ENCODE measurements at places on chromosomes 1 and 21. TPM values are rescaled to one million over a fixed set of nuclear protein-coding genes. Genes with fewer than 3 reads are reported as not detected.

The CRNN gene
- not detected for total RNA-seq

DNA sequence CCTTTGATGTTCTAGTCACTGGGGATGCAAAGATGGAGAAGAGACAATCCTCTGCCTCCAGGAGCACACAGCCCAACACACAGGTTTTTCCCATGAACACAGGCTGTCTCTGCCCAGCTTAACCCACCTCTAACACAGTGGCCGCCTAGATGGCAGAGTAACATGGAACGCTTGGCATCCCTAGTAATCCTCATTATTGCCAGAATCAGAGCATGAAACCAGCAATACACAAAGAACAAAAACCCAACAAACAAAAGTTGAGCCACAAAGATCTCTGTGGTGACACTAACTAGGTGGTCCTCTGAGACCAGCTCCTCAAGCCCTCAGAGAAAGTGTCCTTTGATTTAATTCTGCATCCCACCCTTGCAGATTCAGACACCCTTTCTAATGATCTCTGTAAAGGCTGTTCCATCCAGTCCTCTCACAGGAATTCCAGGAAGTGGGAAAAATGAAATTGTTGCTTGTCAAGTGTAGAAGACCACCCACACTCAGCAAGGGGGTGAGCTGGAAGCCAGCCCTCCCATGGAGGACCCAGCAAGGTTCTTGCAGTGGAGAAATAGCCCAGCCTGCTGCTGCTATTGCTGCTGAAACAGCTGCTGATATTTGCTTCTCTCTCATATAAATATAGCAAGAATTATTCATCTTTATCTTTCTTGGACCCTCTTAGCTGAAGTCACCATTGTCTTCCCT lies 7.4 kb upstream of the ATP2B4 start:
- no peak for DNase-seq

DNA sequence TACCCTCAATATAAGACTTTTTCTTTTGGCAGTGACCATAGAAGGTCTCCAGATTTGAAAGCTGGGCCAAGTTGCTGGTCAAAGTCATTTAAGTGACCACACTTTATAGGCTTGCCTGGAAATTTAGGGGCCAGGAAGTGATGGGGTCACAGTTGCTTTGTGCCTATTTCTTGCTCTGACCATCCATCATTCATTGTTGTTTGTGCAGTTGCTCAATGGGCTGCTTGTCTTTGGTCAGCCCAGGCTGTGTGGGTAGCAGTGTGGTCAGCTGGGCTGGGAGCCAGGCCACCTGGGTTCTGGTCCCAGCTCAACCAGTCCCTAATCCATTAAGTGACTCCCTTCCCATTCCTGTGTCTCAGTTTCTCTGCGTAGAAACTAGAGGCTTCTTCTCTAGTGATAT lies 2.1 kb upstream of the OTUD7B start:
- DNase-seq = no peak

GRCh38 chr1:75394386-75395139 lies 216.4 kb downstream of the SLC44A5 start:
- no peak for DNase-seq

DNA sequence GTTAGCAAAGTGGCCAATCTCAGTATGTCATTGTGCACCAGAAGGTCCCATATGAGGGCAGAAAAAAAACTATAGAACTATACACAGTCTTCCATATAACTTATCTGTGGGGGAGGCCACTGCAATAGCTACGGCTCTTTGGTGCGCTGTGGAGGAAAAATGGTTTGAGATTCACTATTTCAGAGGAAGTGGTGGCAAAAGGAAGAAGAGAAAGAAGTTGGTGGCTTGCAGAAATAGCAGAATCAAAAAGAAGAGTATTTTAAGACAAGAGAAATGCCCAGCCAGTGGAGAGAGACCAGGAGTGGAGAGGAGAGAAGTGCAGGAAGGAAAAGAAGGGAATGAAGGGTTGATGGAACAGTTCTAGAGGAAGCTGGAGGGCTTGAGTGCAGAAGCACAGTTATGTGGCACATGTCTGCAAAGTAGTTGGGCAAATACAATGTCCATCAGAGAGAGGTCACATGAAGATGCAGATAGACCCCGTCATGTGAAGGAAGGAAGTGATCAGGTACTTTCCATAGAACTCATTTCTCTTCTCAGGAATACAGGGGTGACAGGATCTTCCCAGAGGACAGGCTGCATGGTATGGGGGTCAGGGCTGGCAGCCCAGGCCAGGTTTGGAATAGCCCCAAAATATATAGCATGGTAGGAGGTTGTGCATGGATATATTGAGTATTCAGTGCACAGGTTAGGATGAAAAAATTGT lies 64.6 kb downstream of the RUNX1 start:
- DNase-seq = no peak

- DNase-seq = no peak
Observed at GRCh38 chr1:106768501-106768900, 288.0 kb upstream of the PRMT6 start.

DNA sequence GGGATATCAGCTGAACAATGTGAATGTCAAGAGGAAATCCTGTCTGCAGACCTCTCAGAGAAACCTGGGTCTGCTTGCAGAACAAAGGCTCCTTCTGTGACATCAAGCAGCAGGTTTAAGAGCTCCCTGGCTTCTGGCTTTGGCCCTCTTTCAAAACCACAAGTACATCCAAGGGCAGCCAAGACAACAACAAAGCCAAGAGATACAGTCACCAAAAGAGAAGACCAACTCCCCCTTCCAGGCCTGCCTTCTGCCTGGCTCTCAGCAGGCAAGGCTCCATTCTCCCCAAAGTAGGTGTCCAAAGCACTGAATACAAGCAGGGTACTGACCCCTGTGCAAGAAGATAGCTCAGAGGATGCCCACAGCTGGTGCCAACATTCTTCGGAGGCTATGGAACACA lies 11.5 kb downstream of the BCAR3 start:
- DNase-seq = peak; percentile 42

The KCNN3 gene
- total RNA-seq = 3.9 TPM

The NEGR1 gene
- total RNA-seq = 26.9 TPM

GRCh38 chr1:222845763-222846162 lies 30.9 kb downstream of the DISP1 start:
- DNase-seq = no peak

GRCh38 chr1:186139115-186139514 lies 235.9 kb downstream of the TPR start:
- DNase-seq = no peak

- no peak for DNase-seq
Observed at GRCh38 chr1:197393772-197394171, 125.7 kb downstream of the CRB1 start.

DNA sequence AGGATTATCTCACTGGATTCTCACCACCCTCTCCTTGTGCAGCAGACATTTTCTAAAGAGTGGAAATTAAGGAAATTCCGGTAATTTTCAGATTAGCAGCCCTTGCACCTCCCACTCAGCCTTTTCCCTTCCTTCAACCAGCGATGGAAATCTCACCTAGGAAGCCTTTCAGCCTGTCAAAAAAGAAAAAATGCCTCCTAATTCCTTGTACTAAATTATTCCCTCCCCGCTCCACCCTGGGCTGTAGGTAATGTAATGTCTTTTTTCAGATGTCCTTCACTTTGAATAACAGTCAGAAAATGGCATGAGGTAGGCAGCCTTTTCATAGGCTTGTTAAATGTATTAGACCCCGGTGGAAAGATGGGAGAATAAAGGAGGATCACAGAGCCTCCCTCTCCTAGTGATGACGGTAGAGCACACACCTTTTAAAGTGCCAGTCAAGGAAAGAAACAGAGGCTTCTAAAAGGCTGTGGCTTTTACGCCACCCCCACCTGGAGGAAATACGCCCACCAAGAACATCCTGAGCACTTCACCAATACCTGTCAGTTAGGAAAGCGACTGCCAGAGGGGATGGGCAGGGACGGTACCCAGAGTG lies 62.8 kb upstream of the NEK2 start:
- no peak for DNase-seq

DNA sequence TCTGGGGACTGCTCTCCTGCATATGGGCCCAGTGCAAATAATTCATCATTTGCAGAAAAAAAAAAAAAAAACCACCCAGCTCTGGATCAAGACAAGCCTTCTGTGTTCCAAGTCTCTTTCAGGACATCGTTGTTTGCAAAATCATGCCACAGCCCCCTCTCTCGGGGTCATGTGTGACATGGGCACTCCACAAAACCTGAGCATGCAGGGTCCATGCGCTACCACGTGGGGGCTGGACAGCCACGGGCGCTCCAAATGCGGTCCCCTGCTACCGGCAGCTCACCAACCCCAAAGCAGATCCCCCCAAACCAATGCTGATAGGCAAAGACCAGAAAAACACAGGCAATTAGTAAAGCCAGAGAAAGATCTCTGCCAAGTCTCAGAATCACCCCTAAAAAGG lies 17.6 kb downstream of the NPHP4 start:
- no peak for DNase-seq

The OR6N1 gene
- total RNA-seq = not detected

Measured in mucosa of gallbladder (tissue), 1 donor.